ENCODE measurements at places on chromosomes 7 and 10.

DNA sequence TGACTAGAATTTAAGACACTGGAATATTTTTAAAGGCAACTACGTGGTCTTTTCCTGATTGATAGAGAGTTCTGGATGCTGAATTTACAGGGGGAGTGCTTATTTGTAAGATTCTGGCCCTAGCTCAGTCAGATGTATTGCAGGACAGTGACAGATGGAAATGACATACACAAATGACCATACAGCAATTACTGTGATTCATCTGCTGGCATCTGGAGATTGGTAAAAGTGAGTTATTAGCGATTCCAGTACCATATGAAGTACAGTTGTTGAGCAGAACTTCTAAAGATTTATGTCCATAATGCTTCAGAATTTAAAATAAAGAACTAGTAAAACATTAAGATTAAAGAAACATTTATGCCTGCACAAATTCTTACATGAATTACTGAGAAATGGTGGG is 243.2 kb downstream of the CRPPA start:
- no peak for DNase-seq

DNA sequence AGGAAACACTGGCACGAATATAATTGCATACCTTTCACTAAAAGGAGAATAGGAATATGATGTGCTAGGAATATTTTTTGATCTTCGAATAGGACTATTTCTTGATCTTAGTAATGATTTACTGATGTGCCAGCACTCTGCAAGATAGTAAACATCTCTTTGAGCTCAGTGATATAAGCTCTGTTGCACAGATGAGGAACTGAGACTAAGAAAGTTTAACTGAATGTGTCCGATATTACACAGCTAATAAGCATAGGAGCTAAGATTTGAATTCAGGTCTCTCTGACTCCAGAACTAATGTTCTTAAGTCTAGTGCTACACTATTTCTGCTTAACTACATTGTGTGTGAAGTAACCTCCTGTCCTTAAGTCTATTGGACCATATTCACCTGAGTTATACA is 98.4 kb upstream of the PTPRZ1 start:
- no peak for DNase-seq

GRCh38 chr10:77603534-77603927 is 34.1 kb downstream of the KCNMA1 start:
- no peak for DNase-seq

DNA sequence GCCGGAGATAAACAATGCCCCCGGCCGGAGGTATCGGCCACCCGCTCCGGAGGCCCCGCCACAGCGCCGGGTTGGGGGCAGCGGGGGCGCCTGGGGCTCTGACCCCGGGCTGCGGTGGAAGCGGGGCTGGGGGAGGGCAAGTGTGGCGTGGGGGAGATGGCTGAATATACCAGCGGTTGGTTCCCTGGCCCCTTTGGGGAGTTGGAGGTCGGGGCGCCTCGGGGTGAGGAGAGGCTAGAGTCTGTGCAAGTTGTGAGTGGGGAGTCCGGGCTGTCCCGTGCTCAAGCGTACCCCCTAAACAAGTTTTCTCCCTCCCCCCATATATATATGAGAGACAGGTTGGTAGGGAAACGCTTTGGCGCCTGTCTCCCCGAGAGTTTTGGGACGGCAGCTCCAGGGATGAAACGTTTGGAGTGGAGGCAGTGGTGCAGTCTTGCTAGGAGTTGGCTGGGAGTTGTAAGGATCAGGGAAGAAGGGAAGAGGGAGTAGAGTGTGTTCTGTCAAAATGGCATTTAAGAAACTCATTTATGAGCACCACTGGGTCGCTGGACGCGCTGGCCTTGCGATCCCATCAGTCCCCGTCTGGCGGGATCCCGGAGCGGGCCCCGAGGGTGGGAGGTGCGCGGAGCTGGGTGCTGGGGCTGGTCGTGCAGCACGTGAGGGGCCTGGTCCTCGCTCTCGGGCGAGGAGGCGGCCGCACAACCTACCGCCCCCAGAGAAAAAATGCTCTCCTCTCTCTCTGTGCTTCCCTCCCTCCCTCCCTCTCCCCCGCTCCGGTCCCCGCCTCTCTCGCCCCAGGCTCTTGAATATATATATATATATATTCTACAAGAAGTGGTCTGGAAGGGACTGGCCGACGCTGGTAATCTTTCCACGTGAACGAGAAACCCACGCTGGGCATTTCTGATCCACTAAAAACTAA is 1.1 kb downstream of the TET1 start:
- no peak for DNase-seq

DNA sequence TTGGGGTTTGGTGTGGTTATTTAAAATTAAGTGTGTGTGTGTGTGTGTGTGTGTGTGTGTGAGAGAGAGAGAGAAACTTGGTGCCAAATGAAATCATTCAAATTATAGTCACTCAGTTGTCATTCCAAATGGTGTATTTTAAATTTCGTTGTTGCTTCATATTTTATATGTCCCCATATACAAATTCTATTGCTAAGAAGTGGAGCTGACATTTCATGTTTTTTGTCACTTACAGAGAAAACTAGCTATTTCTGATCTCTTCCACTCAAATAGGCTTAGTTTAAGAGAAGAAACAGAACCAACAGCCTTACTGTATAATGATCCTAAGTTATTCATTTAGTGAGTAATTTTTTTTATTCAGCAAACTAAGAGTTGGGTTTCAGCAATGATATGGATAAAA is 42.3 kb downstream of the CHRM2 start:
- no peak for DNase-seq

DNA sequence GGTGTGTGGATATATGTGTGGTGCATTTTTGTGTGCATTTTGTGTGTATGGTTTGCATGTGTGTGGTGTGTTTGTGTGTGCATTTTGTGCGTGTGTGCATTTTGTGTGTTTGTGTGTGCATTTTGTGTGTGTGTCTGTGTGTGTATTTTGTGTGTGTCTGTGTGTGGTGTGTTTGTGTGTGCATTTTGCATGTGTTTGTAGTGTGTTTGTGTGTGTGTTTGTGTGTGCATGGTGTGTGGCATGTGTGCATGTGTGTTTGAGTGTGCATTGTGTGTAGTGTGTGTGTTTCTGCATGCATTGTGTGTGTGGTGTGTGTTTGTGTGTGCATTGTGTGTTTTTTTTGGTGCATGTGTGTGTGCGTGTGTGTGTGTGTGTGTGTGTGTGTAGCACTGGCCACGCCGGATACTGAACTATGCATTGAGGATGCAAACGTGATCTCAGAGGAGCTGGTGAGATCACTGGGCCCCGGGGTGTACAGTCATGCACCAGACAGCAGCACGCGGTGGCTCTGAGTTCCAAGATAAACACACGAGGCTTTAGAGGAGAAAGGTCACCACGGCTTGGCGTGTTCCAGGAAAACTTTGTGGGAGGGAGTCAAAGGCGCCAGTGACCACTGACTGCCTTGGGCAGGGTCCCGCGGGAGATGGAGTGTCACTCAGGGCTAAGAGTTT is 106.6 kb upstream of the SHH start:
- DNase-seq = no peak

DNA sequence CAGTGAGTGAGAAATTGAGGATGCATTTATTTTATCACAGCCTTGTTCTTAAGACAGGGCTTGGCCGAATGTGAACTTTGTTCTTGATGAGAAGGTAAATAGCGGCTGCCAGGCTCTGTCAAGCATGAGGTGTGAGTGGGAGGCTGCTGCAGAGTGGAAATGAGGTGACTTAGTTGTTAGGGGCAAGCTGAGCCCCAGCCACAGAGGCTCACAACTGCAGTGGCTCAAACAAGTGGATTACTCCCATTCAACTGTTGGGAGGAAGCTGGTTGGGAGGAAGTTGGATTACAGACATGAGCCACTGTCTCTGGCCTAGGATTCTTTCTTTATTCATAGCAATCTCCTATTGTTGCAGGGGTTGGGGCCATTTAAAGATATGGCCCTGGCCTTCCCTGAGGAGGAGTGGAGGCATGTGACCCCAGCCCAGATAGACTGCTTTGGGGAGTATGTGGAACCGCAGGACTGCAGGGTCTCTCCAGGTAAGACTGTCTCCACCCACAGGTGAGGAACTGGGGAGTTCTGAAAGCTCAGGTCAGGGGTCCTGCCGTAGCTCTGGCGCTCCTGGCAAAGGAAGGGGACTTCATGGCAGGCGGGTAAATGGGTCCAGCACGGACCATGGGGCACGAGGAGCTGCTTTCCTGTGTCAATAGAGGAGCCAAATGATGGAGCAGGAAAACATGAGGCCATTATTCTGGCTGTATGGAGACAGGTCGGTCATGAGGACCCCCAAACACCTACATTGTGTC is 7.1 kb downstream of the ZSCAN25 start:
- no peak for DNase-seq

DNA sequence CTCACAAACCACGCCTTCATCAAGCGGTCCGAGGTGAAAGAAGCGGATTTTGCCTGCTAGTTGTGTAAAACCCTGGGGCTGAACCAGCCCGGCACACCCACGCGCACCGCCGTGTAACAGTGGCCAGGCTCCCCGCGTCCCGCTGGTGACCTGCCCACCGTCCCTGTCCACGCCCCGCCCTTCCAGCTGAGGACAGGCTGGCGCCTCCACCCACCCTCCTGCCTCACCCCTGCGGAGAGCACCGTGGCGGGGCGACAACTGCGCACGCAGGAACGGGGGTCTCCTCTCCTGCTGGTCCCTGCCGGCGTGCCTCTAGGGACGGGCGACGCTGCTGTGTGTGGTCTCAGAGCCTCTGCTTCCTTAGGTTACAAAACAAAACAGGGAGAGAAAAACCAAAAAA is 16.9 kb upstream of the TSPAN33 start:
- no peak for DNase-seq

DNA sequence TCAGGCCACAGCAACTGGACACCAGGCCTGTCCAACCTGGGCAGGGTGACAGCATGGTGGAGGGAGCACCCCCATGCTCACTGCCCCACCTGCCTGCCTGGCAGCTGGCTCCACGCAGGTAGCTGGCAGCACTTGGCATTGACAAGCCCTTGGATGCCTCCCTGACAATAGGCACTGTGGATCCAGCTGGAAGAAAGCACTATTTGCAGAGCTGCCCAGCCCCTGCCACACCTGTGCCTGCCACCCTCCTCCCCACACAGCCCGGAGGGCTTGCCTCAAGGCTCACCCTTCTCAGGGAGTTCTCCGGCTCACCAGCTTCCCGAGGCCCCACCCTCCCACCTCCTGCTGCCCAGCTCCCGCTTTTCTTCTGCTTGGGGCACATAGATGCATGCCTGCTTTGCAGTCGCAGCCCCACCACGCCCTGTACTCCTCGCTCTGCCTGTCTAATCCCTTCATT is 160.1 kb downstream of the NEURL1 start:
- DNase-seq = no peak

GRCh38 chr7:568031-568951 is 48.6 kb upstream of the PDGFA start:
- no peak for DNase-seq

DNA sequence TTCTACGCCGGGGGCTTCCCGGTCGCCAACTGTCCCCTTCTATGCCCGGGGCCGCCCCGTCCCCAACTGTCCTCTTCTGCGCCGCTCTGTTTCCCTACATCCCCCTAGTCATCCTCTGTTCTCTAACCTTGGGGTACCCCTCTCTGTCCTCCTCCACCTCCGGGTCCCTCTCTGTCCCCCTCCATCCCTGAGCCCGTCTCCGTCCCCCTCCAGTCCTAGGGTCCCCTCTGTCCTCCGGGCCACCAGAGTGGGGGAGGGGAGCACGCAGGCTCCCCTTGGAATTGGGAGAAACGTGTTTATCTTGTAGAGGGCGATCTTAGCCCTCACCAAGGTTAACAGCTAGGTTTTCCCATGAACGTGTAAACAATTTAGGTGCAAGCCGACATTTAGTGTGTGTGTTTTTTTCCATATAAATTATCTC is 852 bp upstream of the KLF6 start:
- DNase-seq = peak; percentile 59

- peak; percentile 68 for DNase-seq
Observed at GRCh38 chr7:28078036-28078901, 102.3 kb downstream of the JAZF1 start.

- DNase-seq = no peak
Observed at GRCh38 chr7:72781161-72781560, 46.8 kb downstream of the TYW1B start.

DNA sequence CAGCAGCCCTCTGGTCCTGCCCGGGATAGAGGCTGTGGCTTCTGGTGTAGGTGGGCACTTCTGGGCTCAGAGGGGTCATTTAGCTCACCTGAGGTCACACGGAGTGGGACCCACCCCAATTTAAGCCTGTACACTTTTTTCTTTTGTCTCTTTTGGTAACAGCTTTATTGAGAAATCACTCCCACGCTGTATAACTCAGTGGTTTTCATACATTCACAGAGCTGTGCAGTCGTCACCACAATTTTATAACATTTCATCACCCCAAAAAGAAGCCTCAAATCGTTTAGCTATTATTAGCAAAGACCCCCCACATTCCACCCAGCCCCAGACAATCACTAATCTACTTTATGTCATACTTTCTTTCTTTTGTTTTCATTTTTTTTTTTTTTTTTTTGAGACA is 62.3 kb downstream of the LHPP start:
- no peak for DNase-seq

DNA sequence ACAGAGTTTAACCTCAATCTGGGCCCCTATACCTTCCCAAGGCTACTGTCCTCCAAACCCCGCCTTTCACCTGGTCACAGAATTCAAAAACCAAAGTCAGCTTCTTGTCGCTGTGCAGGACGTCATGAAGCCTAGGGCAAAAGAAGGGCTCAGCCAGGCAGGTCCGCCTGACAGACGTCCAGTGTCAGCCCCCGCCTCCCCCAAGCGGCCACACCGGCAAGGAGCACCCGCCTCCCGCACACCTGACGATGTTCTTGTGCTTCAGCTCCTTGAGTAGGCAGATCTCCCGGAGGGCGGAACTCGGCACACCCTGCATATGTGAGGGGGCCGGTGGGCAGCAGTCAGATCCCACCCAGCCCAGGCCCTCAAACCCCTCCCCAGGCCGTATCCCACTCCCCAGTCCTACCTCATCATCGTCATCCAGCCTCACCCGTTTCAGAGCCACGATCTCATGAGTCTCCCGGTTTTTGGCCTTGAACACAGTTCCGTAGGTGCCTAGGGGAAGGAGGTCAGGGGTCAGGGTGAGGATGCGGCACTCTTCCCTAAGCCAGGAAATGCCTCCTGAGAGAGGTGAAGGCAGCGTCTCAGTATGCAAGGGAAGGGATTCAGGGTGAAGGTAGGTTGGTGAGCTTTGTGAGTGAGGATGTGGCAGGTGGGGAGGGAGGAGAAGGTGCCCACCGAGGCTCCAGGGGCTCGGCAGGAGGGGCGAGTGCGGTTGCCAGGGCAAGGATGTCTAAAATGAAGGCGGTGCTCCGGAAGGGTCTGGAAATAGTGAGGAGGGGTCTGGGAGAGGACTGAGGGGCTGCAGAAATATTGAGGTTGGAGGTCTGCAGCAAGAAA is 811 bp downstream of the CDK5 start:
- no peak for DNase-seq

- no peak for DNase-seq
Observed at GRCh38 chr7:133795068-133795665, 332.0 kb upstream of the LRGUK start.

GRCh38 chr7:31857172-31857571 is 170.2 kb downstream of the PPP1R17 start:
- no peak for DNase-seq

GRCh38 chr10:113160641-113161040 is 210.6 kb downstream of the TCF7L2 start:
- DNase-seq = no peak

- no peak for DNase-seq
Observed at GRCh38 chr7:28627896-28628295, 215.6 kb downstream of the CREB5 start.

- DNase-seq = no peak
Observed at GRCh38 chr7:133001727-133002126, 80.2 kb downstream of the CHCHD3 start.

- DNase-seq = no peak
Observed at GRCh38 chr10:33712825-33713224, 378.4 kb upstream of the NRP1 start.

GRCh38 chr7:6015917-6016652 is 7.0 kb downstream of the AIMP2 start:
- DNase-seq = no peak

GRCh38 chr10:71837098-71837827 is 13.8 kb downstream of the PSAP start:
- no peak for DNase-seq
